GM12865 (cell line): ENCODE measurements at places on chromosomes 2 and 18.

DNA sequence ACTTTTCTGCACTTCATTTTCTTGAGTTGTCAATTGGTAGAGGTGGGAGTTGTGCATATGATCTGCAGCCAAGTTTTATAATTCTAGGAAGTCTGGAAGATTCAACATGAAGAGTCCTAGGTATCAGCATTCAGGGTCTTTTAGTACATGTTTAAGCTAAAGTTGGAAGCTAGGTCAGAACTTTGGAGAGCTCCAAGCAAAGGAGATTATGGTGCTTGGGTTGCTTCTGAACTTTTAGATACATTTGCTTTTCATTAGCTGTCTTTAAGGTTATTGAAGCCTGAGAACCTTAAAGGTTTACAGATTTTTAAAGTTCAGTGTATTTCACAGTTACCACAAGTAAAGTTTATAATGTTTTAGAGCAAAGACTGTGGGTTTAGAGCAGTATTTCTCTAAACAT, 85.5 kb downstream of the EPC2 start:
- DNase-seq, result no peak

DNA sequence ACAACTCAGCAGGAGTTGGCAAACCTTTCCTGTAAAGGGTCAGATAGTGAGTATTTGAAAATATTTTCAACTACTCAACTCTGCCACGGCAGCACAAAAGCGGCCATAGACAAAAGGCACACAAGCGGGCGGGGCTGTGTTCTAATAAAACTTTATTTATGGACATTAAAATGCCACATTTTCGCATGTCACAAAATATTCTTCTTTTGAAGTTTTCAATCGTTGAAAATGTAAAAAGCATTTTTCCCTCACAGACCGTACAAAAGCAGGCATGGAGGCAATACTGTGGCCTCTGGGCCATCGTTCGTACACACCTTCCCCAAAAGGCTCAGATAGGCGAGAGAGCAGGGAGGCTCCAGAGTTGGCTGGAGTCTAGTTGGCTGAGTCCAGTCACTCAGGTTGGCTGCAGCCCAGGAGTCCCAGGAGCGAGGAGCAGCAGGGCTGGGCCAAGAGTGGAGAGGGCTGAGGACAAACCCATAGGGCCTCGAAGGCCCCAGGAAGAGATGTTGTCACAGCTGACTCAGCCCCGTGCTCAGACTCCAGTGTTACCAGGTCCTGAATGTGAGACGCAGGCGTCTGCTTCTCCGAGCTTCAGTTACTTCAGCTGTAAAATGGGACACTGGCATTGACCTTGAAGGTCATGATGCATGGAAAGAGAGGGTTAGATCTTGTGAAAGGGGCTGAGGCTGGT, 42.5 kb downstream of the SDC1 start:
- DNase-seq, result no peak

GRCh38 chr2:79162132-79162531, 2.6 kb upstream of the REG3A start:
- no peak for DNase-seq

DNA sequence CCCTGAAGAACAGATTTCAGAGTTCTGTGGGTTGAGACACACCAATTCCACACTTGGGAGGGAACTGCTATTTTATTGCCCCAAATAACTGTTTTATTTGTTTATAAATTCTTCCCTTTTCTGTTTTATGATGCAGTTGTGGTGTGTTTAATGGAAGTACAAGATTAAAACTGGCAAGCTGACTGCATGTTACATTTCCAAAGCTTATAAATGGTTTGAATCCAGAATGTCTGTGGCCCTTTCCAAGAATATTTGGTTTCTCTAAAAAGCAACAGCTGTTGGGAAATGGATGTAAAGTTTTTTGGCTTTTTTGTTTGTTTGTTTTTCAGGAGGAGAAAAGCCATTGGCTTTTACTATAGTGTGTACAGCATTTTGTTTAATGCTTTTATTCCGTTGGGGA, 234.5 kb downstream of the MTX2 start:
- DNase-seq, result no peak

DNA sequence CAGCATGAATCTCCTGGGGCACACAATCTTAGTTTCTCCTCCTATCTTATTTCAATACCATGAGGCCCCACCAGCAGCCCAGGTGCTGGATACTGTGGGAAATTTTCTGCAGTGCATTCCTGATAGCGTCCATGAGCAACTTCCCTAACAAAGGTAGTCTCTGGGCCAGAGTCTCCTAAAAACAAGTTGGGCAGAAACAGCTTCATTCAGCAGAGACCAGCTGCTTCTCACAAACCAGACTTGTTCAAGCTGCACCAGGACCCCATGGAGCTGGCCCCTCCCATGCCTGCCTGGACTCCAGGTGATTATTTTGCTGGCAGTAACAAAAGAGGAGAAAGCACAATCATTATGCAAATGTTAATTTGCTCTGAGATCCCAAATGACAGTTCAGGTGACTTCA, 31.4 kb downstream of the MYO5B start:
- DNase-seq, result no peak

GRCh38 chr18:55839343-55839742, 251.4 kb upstream of the TCF4 start:
- DNase-seq, result no peak

- no peak for DNase-seq
Measured at GRCh38 chr2:83063933-83064332, 1395.1 kb downstream of the SUCLG1 start.

DNA sequence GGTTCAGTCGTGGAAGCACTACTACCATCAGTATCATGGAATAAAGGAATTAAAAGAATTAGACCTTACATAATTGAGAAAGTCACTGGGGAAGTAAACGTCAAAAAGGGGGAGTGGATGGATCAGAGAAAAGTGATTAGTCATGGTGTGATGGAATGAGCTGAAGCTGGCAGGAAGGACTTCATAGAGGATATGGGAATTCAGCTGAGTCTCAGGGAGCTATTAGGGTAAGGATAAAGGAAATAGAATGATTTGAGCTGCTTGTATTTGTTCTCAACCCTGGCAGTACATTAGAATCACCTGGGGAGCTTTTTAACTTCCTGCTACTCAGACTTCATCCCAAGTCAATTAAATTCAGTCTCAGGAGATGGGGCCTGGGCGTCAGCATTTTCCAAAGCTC, 53.4 kb upstream of the SETBP1 start:
- no peak for DNase-seq

DNA sequence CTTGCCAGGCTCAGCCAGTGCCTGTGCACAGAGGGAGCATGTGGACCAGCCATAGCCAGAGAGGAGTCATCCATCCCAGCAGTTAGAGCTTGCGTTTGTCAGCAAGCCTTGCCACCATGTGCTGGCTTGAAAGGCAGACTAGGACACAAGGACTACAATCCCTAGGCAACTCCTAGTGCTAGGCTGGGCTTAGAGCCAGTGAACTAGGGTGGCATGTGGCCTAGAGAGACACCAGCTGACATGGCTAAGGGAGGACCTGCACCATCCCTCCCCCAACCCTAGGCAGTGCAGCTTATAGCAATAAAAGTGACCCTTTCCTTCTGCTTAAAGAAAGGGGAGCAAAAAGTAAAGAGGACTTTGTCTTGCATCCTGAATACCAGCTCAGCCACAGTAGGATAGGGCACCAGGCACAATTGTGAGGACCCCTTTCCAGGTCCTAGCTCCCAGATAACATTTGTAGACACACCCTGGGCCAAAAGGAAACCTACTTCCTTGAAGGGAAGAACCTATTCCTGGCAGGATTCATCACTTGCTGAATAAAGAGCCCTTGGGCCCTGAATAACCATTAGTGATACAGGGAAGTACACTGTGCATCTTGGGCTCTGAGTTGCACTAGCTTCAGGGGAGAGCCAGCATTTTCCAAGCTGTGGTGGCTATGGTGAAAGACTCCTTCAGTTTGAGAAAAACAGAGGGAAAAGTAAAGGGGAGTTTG, 38.7 kb upstream of the UXS1 start:
- no peak for DNase-seq

DNA sequence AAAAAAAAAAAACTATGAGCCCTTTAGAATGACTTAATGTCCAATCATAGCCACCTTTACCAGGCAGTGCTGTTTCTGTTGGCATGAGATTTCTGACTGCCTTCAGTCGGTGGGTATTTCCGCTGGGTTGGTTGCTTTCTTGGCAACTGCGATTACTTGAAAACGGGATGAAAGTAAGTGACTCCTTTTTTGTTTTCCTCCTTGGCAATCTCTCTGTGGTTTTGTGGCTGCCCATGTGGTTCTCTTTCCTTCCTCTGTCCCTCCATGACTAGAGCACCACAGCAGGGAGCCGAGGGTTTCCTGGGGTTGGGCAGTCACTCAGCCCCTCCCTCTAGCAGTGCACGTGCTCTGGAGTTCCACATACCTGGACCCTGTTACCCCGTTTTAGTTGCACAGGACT, 112.1 kb downstream of the KLHL29 start:
- no peak for DNase-seq

DNA sequence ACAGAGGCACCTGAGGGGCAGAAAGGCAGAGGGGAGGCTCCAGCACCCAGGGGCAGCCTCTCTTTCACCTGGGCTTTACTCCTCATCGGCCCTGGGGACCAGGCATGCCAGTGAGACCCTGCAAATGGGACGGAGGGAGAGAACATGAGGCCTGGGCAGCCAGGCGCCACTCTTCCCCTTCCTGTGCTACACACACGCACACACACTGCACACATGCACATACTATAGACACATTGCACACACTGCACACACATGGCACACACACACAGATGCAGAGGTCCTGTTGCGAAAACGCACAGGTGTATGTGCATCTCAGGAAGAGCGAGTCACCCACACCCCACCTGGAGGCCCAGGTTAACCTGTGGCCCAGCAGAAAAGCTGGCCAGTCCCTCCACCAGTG, 3.4 kb upstream of the RAB6D start:
- no peak for DNase-seq

DNA sequence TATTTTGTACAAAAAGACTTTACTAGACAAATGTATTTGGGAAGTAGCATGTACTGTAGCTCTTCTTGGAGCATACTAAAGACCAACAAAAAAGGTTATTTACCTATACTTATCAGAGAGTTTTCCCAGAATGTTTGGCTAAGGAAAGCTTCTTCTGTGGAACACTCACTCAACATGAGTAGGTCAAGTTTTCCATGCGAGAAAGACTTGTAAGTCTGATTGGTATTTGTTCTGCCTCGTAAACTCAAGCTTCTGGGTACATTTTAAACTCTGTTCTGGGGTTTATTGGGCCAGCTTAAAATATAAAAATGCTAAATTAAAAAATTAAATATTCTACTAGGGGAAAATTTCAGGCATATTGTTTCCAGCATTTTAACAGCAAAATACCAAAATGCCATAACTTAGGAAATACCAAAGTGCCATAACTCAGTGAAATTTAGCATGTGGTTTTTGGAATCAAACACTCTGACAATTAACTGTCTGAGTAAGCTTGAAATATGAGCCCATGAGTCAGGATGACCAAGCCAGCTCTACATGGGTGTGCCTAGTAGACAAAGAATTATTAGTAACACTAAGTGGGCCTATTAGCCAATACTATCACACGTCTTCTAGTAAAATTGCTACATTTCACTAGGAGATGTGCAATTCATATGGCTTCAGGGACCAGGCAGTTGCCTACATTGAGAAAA, 47.3 kb upstream of the SERPINE2 start:
- DNase-seq, result no peak

DNA sequence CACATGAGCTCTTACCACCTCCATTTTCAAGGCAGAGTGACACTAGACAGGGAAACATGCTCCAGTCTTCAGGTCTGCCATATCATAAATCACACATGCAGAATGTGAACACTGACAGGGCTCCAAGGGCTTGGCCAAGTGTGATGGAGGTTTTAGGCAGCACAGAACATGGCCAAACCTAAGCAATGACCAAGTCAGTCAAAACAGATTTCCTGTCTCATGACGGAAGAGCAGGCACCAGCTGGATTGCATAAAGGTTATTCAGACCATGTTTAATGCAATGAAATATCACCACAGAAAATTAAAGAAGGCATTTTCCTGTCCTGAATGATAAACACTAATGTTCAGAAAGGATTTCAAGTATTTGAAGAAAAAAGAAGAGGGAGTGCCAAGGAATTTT, 72.5 kb downstream of the SUMO1 start:
- DNase-seq, result no peak

GRCh38 chr2:226691255-226691654, 108.4 kb downstream of the IRS1 start:
- no peak for DNase-seq

DNA sequence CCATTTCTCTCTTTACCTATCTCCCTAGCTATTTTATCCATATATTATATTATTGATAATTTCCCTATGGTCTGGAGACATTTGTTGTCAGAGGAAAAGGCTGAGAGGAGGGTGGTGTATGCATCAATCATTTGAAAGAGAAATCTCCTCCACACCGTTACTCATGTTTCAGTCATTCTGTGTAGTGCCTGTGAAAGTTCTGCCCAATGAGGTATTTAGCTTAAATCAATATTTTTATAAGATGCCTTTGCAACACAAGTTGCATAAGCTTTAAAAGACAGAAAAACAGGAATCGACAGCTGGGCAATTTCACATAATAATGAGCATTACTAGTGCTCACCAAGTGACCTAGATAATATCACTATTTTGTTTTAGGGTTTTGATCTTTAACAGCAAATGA, 363.7 kb upstream of the FSIP2 start:
- no peak for DNase-seq

DNA sequence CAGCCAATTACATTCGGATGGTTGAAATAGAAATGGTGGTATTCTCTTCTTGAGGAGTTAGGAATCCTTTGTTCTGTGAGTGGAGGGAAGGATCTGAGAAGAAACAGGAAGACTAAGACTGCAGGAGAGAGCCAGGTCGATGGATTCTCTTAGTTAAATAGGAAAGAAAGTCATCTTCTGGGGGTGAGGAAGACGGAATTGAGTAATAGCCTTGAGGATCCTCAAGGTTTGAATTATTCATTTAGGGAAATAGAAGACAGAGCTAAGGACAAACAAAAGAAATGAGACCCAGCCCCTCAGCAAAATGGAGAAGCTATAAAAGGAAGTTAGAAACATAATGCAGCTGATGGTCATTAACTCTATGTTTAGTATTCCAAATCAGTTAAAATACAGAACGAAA, 1.8 kb downstream of the LAPTM4A start:
- no peak for DNase-seq

- DNase-seq, result no peak
Measured at GRCh38 chr2:71941726-71942525, 205.7 kb downstream of the CYP26B1 start.

DNA sequence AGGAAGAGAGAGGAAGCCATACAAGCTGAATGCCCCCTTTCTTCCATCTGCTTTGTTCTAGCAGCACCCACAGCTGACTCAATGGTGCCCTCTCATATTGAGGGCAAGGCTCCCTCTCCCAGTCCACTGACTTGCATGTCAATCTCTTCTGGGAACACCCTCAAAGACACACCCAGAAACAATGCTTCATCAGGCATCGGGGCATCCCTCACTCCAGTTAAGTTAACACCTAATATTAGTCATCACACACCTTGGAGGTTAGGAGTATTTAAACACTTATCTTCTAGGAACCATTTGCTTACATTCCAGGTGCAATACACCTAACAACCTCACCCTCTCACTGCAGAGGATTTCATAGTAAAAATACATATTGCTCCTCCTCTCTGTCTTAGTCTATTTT, 993.5 kb upstream of the DDX18 start:
- no peak for DNase-seq

- DNase-seq, result peak; percentile 22
Measured at GRCh38 chr2:141522048-141522447, 608.8 kb downstream of the LRP1B start.

- no peak for DNase-seq
Measured at GRCh38 chr18:813172-814071, 1.4 kb upstream of the YES1 start.

- DNase-seq, result peak; percentile 10
Measured at GRCh38 chr2:85924522-85924921, 35.7 kb upstream of the ST3GAL5 start.

- DNase-seq, result no peak
Measured at GRCh38 chr2:208304157-208304556, 38.1 kb downstream of the PIKFYVE start.
